Panc1 (cell line): ENCODE measurements at places on chromosomes 3 and 15. TPM values are rescaled to one million over a fixed set of nuclear protein-coding genes. Genes with fewer than 3 reads are reported as not detected.
A peak's percentile ranks its signal among the peaks of the same experiment; 100 is the strongest.

Gene SH3GL3
- not detected for total RNA-seq

GRCh38 chr15:29636921-29637320 is 185.3 kb downstream of the TJP1 start:
- no peaks in the 10 kb centered on the region for H3K36me3 ChIP-seq
- H3K27ac ChIP-seq = no peak overlapping the region
- no peaks in the 10 kb centered on the region for H3K4me1 ChIP-seq

Gene TM4SF4
- total RNA-seq = 0.46 TPM

DNA sequence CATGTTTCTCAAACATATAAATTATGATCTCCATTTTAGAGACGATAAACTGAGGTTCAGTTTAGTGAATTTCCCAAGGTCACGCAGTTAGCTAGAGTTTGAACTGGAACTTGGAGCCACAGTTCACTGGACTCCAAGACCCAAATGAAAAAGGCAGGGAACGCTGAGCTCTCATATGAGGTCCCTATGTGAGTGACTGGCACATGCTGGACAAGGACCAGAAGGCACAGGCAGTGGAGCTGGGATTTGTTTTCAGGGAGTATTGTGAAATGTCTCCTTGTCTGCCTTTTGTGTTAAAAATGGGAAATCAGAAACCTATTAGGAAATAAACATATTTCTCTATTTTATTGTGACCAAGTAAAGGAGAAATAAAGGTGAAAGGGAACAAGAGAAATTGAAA is 63.5 kb downstream of the MESD start:
- DNase-seq = no peak
- no peak overlapping the region for H3K4me3 ChIP-seq
- no peaks in the 10 kb centered on the region for H3K36me3 ChIP-seq
- no peaks in the 10 kb centered on the region for H3K27me3 ChIP-seq

Gene SENP8
- 2.9 TPM for total RNA-seq

DNA sequence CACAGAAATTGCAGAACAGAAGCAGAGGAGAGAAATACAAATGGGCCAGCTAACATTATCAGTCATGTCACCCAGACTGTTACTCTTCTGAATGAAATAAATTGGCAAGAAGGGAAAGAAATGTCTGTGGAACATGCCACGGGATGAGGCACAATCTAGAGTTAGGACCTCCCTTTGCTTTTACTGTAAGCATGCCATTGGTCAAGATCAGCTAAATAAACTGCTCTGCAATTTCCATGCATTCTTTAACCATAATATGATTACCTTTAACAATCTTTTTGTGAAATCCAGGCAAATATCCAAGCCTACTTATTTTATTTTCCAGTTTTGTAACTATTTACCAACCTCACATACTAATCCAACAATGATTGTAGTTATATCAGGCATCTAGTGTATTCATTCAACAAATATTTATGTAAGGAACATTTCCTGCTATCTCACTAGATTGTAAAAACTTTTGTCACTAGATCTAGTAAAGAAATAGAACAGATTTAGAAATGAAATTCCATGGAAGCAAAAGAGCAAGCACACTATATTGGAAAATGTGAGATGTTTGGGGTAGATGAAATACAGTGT is 383.4 kb downstream of the MECOM start:
- no peak for DNase-seq
- H3K4me3 ChIP-seq = no peak overlapping the region
- no peak overlapping the region for H3K27ac ChIP-seq
- H3K4me1 ChIP-seq = no peaks in the 10 kb centered on the region

- H3K4me3 ChIP-seq = no peak overlapping the region
- H3K27me3 ChIP-seq = no peaks in the 10 kb centered on the region
- no peaks in the 10 kb centered on the region for H3K36me3 ChIP-seq
- H3K27ac ChIP-seq = no peak overlapping the region; the same call in 1 of the 2 replicates
Measured at GRCh38 chr3:170717410-170718402, 131.8 kb upstream of the SLC7A14 start.

Gene LACTB
- 18.4 TPM for total RNA-seq

DNA sequence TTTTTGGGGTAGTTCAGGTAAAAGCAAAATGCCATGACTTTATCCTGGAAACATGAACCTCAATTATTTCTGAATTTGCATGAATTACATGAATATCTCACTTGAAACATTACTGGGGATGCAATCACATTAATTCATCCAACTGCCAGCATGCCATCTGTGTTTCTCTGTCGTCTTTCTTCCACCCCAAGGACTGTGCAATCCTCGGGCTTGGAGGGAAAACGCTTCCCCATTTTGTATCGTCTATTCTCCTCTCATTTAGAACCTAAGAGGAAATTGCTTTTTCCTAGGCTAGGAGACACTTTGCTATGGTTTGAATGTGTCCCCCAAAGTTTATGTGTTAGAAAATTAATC is 109.4 kb downstream of the SQOR start:
- no peak overlapping the region for H3K27ac ChIP-seq
- no peaks in the 10 kb centered on the region for H3K36me3 ChIP-seq
- H3K4me3 ChIP-seq = no peak overlapping the region
- no peaks in the 10 kb centered on the region for H3K27me3 ChIP-seq
- H3K4me1 ChIP-seq = no peaks in the 10 kb centered on the region

GRCh38 chr3:22318325-22318724 is 567.3 kb upstream of the ZNF385D start:
- no peaks in the 10 kb centered on the region for H3K36me3 ChIP-seq
- H3K4me1 ChIP-seq = no peaks in the 10 kb centered on the region
- no peak for DNase-seq
- no peaks in the 10 kb centered on the region for H3K27me3 ChIP-seq
- H3K27ac ChIP-seq = no peak overlapping the region

GRCh38 chr3:184186184-184186901 is at the start of gene ABCF3:
Gene ABCF3 (plus strand): TSS chr3:184186199. CDS start chr3:184186208, 9 bp downstream.
- no peaks in the 10 kb centered on the region for H3K27me3 ChIP-seq
- H3K36me3 ChIP-seq = peaks cover 38% of the 10 kb centered on the region
- peaks cover 15% of the 10 kb centered on the region for H3K4me1 ChIP-seq
- no peak for DNase-seq

DNA sequence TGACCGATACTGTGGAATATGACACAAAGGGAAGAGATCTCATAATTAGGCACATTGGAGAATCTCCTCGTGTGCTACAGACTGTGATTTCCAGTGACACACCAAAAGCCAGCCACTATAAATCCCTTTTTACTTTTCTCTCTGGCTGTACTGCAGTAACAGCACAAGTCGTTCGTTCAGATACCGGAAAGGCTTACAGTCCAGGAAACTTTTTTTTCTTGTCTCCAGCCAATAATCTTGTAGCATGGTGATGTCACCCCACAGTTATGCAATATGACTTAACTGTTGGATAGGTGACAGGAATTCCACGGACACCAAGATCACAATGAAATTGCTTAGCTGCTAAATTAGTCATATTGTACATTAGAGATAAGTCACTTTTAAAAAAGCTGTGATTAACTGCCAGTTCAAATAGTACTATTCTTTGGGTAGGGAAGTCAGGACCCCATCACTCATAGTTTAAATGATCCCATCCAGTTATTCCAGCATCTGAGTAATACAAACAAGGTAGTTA is 36.3 kb upstream of the TSC22D2 start:
- H3K27ac ChIP-seq = peak overlapping the region; percentile 100
- H3K4me1 ChIP-seq = peaks cover 66% of the 10 kb centered on the region
- H3K36me3 ChIP-seq = no peaks in the 10 kb centered on the region
- peak overlapping the region; percentile 62 for H3K4me3 ChIP-seq

- no peaks in the 10 kb centered on the region for H3K27me3 ChIP-seq
- no peak overlapping the region for H3K4me3 ChIP-seq
- H3K27ac ChIP-seq = no peak overlapping the region
- no peaks in the 10 kb centered on the region for H3K4me1 ChIP-seq
- DNase-seq = no peak
- H3K36me3 ChIP-seq = no peaks in the 10 kb centered on the region
Measured at GRCh38 chr3:38843898-38844297, 27.9 kb upstream of the SCN10A start.
